Renal pelvis (tissue), 12 donors: ENCODE measurements at places on chromosomes 1 and 21.

DNA sequence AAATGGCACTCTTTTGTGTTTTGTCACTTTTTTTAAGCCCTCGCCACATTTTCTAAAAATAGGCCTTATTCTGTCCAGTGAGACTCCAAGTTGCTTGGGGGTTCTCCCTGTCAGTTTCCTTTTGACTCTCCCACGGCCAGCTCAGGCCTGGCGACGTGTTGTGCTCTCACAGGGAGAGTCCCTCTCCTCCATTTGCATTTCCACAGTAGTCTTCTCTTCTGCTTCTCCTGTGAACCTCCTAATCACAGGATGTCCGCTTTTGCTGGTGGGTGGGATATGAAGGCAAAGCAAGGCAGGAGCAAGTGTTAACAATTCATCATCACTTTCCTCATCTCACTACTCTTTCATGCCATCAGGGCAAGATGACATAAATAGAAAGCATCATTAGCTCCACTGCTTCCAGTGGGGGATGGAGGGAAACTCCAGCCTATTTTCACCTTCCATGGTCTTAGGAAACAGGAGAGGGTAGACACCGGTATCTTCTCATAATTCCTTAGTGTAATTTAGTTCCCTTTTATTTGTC is 99.8 kb downstream of the INTS7 start:
- no peak for DNase-seq

GRCh38 chr21:33682992-33683627 is 40.8 kb downstream of the ITSN1 start:
- DNase-seq = no peak

- no peak for DNase-seq
Measured at GRCh38 chr1:185284116-185284515, 32.9 kb downstream of the IVNS1ABP start.

GRCh38 chr1:24972221-24972914 is 42.3 kb upstream of the RUNX3 start:
- no peak for DNase-seq

DNA sequence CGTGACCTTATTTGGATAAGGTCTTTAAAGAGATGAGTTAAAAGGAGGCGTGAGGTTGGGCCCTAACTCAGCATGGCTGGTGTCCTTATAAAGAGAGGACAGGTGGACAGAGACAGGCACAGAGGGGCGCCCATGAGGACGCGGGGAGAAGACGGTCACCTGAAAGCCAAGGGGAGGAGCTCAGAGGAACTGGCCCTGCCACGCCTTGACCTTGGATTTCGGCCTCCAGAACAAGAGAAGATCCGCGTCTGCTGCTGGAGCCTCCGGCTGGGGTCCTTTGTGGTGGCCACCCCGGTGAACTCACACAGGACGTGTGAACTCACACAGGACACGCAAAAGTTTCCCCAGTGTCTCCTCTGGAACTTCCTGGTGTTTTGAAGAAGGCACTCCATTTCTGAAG is 122.7 kb downstream of the SIK1 start:
- no peak for DNase-seq

DNA sequence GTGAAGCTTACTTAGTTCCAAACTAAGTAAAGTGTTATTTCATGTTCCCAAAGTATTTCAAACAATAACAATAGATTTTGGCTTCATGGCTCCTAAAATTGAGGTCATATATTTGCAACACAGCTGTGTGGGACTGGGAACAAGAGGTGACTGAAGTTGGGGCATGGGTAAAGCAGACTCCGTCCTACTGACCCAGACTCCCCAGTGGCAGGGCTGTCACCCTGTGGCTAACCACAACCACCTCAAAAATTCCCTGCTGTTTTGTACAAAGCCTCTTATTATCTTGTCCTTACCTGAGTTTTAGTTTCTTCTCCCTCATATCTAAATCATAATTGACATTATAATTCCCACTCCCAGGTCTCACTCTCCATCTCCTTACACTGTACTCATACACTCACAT is 117.6 kb downstream of the PTGER3 start:
- DNase-seq = no peak

- DNase-seq = no peak
Measured at GRCh38 chr1:5286244-5286643, 631.8 kb downstream of the AJAP1 start.

DNA sequence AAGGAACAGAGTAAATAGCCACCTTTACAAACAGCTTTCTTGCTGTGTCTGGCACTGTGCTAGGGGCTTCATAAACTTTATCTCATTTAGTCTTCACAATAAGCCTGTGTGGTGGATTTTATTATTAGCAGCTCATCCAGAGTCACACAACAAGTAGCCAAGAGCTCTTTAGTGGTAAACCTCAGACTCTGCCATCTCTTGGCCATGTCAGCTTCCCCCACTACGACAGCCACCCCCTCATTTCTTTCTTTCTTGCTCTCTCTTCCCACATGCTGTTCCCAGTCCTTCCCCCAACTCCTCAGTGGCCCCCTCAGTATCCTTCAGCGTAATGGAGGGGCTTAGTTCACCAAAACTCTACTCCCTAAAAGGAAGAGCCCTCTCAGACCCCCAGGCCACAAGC is 1.2 kb upstream of the ZNF683 start:
- DNase-seq = no peak

GRCh38 chr1:8247811-8248436 is 70.0 kb upstream of the SLC45A1 start:
- no peak for DNase-seq

DNA sequence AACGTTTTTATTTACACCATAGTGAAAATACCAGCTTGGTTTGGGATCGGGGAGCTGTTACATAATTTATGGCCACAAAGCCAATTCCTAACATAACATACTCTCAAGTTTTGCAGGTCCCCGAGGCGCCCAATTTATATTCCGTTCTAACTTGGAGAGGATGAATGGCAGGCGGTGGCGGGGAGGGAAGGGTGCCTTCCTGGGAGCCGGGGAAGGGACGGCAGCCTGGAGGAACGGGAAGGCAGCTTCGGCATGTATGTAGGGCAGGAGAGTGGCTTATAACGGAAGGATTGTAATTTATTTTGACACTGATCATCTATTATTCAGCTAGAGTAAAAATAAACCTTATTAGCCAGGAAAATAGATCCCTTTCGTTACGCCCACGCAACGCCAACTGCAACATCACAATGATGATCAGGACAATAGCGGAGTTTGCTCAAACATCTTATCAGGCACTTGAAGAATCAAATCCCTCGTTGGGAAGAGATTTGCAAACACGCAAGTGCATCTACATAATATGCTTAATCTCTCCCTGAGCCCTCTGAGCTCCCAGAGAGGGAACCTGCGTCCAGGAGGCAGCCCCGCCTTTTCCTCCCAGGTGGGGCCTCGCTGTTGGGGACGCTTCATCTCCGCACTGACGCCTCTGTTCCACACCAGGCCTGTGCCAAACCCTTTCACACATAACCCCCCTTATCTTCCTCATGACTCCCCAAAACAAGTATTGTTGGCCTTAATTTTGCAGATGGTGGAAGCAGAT is 93.7 kb upstream of the C1orf174 start:
- DNase-seq = no peak

GRCh38 chr1:89149976-89150375 is 24.1 kb upstream of the GBP2 start:
- DNase-seq = no peak

DNA sequence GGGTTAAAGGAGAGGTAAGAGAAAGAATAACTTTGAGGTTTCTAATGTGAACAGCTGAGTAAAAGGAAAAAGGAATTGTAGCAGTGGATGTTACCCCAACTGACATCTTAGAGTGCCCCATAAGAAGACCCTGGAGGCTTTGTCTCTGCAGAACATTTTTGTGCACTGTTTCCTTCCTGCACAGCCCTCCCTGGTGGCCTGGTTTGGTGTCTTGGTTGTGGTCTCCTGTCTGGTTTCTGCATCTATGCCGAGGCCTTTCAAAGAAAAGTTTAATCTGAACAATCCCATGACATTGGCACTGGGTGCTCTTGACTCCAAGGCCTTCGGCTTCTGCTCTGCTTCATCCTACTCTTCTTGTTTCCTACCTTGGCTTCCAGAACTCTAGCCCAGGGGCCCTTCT is 57.8 kb downstream of the RHOU start:
- no peak for DNase-seq

- DNase-seq = no peak
Measured at GRCh38 chr1:21302747-21303715, 12.8 kb upstream of the ECE1 start.

GRCh38 chr1:1304331-1305299 is 3.1 kb downstream of the ACAP3 start:
- peak; percentile 74 for DNase-seq

DNA sequence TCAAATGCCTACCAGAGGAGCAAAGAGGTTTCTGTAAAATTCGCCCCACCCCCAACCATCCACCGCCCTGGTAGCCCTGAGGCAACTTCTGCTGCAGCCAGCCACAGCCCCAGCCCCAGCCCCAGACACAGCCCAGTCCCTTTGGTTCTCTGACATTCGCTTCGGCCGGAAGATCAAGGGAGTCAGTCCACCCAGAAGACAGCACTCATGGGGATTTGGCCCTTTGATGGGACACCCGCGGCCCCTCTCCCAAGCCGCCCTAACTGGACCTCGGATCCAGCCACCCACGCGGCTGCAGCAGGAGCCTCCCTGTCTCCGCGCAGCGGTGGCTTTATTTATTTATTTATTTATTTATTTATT is 3881.0 kb downstream of the SRGAP2C start:
- no peak for DNase-seq

DNA sequence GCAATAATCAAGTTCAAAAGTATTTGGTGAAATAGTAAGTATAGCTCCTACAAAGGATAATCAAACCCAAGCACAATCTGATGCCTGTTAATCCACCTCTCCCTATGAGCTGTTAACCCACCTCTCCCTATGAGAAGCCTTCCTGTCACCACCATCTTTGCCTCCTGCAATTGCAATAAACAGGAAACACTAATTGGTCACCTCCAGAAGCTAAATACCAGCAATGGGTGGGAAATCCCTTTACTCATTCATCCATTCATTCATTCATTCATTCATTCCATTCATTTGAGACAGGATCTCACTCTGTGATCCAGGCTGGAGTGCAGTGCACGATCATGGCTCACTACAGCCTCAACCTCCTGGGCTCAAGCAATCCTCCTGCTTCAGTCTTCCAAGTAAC is 132.8 kb downstream of the RERE start:
- no peak for DNase-seq

GRCh38 chr21:45161038-45161945 is 86.9 kb downstream of the ADARB1 start:
- DNase-seq = peak; percentile 21

DNA sequence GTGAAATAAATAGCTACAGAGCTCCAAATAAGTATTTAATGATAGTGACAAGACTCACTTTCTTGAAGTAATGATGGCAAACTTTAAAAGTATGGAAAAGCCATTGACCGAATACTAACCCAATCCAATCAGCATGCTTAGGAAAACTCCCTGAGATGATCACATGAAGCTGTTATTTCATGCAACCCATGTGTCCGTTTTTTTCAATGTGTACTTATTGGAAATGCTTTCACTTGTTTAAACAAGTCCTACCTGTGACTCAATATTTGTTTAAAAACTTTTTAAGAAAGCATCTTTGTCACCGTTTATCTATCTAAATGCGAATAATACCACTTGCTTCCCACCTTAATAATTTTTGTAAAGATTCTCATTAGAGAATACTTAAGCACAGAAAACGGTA is 185.8 kb downstream of the NRIP1 start:
- no peak for DNase-seq

GRCh38 chr1:114322734-114323133 is 169.1 kb upstream of the SYT6 start:
- DNase-seq = no peak

DNA sequence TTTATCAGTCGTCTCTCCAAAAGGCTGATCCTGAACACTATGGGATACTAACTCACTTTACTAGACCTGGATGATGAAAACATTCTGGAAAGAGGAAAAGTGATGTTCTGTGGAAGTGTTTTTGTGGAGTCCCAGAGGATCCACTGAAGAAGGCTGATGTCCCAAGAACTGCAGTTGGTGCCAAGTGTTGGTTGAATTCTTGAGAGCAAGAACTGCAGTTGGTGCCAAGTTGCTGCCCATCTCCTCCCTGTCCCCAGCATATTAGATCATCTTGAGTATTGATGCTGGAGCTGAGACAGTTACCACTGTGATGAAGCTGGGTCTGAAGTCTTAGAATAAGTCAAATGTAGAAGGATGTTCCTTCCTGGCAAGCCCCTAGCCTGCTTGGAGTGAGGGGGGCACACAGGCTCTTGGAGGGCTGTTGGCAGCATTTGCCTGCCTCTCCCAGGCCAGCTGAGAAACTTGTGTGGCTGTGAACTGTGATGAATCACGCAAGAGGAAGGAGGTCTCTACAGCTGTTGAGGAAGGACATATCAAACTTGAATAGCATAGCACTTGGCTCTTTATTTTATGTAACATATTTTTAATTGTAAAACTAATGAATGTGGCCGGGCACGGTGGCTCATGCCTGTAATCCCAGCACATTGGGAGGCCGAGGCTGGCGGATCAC is 48.1 kb downstream of the DNAJC6 start:
- DNase-seq = no peak

DNA sequence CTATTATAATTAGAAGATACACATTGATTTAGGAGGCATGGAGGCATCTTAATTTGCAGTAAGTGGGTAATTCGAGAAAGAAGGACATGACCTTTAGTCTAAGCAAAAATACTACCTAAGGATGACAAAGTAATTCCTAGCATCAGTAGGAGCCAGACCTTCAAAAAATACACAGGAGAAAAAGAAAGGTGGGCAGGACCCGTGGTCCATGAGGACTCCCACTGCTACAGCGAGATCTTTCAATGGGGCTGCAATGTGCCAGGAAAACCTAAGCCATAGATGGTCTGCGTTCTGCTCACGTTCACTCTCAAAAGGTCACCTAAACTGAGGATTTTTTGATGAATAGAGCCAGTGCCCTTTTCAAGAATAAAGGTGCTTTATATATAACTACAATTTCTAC is 10.6 kb upstream of the EXO1 start:
- DNase-seq = no peak

- DNase-seq = no peak
Measured at GRCh38 chr1:228935855-228936727, 200.8 kb downstream of the RHOU start.

GRCh38 chr1:201505503-201505890 is 1.4 kb downstream of the CSRP1 start:
- no peak for DNase-seq

DNA sequence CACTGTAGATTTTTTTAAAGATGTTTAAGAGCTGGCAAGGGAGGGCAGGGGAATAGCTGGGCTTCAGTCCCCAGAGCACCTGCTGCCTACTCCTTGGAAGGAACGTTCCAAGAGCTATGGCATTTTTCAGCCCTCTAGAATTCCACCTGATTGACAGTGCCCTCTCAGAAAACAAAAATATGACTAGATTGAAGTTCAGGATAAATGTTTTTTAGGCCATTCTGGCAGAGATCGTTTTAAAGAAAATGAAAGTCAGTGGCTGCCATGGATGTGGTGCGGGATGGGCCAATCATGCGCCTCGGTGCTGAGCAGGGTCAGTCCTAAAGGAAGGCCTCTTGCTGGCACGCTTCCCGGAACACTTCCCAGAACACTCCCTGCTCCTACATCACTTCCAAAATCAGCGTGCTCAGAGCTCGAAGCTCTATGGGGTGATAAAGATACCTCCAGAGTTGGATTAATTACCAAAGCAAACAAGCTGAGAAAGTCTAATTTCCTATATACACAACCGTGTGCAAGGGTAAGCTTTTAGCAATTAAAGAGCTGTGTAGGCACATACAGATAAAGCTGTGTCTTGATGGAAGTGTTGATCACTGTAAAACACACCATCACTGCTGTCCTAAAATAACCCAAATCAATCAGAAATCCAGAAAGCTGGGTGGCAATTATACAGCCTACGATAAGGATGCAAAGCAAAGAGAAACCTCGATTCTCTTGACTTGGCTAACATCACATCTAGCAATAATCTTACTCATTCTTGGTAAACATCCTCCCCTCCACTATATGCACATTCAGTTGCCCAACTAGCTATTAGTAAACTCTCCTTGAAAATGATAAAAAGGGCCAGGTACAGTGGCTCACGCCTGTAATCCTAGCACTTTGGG is 34.6 kb downstream of the TGFBR3 start:
- peak; percentile 79 for DNase-seq
